Stimulated activated CD8-positive, alpha-beta memory T cell treated with anti-CD3 and anti-CD28 coated beads, Interleukin-7, amount 100 ng/mL, for 1 hour (primary cell): ENCODE measurements at places on chromosomes 16 and 17.
A peak's percentile ranks its signal among the peaks of the same experiment; 100 is the strongest.

- DNase-seq = no peak
Observed at GRCh38 chr16:67673712-67674580, 7.3 kb downstream of the C16orf86 start.

GRCh38 chr17:42097691-42098631, at the start of gene ZNF385C:
Gene ZNF385C (minus strand): TSS chr17:42098473. CDS start chr17:42063056, 35,417 bp downstream.
- no peak for DNase-seq

DNA sequence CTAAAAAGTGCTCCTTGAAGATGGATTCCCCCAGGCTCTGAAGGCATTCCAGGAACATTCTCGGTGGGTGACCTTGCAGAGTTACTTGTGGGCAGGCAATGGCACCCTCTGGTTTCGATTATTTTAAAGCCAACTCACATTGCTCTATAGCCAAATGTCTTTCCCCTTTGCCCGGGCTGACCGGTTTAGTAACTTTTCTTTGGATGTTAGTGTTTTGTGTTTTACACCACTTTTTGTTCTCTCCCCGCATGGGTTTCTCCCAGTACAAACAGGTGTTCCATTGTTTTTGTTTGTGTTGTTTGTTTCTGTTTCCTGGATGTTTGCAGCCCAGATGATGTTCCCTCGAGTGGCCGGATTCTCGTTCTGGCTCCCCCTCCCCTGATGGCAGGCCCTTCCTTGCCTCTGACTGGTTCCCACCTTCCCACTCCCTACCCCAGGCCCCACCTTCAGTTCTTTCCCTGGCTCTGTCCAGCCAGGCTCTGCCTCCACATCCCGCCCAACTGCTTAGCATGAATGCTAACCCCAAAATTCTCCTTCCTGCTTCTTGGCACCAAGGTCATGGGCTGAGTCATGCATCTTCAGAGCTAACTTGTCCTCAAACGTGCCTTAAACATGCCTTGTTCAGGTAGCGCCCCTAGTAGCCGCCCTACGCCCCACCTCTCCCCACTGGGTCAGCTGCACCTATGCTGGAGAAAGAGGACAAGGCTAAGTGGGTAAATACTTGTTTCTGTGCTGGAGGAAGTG, 40.6 kb downstream of the ELAC2 start:
- DNase-seq = no peak

DNA sequence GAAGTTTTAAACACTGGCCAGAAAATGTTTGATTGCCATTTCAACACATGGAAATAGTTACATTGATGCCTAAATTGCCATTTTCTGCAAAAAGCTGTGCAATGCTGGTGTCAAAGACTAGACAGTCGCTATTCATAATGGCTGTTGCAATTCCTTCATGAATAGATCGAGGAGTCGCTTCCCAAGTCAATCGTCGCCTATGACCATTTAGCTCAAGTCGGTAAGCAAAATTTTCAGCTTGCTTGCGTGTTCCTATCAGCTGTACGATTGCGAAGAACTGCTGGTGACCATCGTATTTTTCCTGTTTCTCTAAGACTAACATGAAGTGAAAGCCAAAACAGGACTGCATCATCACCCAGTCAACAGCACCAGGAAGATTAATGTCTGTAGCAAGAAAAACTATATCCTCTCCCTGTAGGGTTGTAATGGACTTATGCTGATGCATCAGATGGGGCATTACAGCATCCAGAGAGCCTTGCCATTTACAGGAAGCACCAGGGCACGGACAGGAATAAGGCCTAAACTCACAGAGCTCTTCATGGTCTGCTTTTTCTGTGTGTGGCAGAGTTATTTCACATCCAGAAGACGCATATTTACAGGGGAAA, 23.6 kb downstream of the SIAH1 start:
- no peak for DNase-seq

DNA sequence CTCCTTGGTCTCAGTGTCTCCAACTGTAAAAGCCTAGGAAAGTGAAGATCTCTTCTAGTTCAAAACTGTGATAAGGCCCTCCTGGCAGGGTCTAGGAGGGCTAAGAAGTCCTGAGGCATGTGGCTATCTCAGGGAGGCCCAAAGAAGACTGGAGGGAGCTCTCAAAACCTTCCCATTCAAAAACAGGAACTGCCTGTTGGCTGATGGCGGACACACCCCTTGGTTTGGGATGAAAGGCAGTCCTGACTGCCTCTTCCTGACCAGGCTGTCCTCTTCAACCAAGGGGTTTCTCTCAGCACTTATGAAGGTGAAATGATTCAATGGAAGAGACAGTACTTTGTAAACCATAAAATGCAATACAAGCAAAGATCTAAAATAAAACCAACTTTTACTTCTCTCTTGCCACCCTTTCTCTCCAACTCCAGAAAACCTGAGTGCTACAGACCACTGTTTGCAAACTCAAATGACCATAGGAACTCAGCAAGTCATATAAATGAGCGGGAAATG, 4.7 kb downstream of the ZNF764 start:
- DNase-seq = no peak

DNA sequence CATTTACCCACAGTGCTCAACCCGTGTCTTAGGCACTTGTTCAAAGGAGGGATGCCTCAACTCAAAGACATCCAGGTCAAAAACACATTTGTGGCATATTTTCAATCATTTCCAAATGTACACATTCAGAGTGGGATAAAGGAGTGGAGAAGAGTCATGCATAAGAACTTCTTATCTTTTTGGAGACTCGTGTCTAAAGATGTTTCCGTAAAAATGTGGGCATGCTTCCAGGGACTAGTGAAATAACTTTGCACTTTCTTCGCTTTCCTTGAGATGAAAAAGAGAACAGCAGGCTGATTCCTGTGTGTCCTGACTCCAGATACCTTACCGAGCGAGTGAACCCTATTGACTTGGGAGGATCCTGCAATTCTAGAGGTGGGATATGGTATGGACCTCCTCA, 256.6 kb upstream of the KCNJ16 start:
- DNase-seq = no peak

- DNase-seq = peak; percentile 14
Observed at GRCh38 chr16:57667526-57668262, 412 bp upstream of the ADGRG3 start.

DNA sequence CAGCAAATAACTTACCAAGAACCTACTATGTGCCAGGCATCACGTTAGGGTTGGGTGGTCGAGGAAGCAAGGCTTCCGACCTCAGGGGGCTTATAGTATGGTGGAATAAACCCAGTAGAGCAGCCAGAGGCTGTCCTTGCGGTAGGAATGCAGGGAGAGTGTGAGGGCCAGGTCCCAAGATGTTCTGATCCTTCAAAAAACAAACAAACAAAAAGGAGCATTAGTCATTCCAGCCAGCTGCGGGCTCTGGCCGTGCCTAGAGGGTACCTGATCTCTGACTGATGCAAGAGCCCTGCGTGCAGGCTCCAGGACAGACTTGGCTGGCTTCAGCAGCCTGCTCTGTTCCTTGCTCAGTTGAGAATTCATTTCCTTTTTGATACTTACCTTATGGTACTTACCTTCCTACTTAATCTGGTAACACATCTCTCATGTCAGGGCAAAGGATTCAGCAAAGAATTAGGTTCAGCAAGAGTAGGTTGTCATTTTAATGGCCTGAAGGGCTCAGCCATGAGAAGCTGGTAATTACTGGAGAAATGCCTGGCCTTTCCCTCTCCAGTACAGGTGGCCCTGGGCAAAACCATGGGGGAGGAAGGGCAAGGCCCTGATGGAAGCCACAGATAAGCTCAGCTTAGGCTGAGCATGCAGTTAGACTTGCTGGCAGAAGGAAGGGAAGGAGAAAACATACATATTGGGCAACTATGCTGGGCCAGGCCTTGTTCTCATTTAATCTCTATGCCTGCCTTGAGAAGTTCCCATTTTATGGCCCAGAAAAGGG, 18.4 kb downstream of the CYB5D2 start:
- no peak for DNase-seq
